ENCODE measurements at places on chromosomes 16 and 17.

- DNase-seq, result no peak
These were observed 313.7 kb upstream of the CDH5 start for GRCh38 chr16:66052745-66053144.

DNA sequence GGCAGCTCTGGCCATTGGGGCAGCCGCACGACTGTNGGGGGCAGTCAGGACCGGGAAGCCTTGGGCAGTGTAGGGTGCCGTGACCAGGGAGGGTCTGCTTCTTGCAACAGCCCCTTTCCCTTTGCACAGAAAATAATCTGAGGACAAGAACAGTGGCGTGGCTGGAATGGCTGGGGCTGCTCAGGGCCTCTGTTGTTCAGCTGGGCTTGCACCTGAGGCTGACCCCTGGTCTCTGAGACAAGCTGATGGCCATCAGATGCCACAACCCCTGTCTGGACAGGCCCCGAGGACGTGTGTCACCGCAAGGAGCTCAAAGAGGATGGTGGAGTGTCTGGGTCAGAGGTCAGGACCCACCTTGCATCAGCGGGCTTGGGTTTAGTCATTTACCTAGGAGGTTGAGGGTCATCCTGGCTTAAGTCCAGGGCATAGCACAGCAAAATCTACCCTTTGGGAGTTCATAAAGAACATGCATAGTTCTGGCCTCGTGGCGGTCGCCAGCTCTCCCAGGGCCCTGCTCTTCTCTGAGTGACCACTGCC, 46.9 kb downstream of the METRNL start:
- DNase-seq, result no peak

DNA sequence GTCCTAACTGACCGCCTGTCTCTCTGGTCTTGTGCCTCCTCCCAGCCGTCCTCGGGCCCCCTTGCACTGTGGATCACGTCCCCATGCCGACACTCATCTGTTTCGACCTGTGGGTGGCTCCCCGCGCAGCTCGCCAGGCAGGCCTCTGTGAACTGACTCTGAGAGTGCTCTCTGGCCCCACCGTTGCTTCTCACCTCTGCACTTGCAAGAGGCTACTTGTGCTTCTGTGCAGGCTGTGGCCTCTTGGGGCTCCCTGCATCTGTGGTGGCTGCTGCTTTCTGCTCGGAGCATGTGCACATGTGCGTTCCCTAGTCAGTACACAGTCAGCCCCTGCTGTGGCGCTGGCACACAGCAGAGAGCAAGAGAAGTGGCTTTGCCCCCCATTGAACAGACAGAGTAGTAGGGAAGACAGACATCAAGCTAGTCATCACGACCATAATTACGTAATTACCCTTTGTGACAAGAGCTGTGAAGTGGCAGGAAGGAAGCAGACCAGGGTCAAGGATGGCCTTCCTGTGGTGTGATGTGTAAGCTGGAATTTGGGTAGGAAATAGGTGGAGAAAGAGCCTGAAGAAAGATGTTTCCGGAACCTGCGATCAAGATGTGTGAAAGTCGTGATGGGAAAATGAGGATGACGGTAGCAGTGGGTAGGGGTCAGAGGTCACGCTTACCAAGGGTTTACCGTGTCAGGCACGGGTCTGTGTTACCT, 256.0 kb upstream of the CACNG5 start:
- peak; percentile 34 for DNase-seq

DNA sequence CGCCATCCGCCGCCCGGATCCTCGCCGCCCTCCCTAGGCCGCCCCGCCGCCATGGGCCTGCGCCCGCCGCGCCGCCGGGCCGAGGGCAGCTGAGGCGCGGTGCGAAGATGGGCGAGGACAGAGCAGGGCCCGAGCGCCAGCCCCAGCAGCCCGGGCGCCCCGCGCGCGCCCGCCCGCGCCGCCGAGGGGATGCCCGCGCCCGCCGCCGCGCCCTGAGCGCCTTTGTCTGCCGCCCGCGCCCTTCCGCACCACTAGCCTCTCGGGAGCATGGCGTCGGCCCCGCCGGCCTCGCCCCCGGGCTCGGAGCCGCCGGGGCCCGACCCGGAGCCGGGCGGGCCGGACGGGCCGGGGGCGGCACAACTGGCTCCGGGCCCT, 278 bp downstream of the RAB11FIP3 start:
- no peak for DNase-seq

- DNase-seq, result no peak
These were observed 2.8 kb downstream of the ACE start for GRCh38 chr17:63479495-63480184.

DNA sequence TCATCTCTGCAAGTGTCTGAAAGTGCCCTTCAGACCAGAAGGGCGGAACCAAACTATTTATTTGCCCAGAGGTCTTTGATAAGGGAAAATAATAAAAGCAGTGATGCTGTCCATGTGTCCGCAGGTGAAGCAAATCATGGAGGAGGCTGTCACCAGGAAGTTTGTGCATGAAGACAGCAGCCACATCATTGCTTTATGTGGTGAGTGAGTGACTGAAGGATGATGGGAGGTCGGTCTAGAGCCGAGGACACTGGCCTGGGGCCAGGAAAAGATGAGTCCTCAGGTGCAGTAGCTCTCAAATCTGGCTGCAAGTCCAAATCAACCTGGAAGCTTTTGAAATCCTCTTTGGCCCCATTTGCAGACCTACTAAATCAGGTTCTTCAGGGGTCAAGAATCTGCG, 6.1 kb downstream of the SGSM2 start:
- DNase-seq, result no peak

DNA sequence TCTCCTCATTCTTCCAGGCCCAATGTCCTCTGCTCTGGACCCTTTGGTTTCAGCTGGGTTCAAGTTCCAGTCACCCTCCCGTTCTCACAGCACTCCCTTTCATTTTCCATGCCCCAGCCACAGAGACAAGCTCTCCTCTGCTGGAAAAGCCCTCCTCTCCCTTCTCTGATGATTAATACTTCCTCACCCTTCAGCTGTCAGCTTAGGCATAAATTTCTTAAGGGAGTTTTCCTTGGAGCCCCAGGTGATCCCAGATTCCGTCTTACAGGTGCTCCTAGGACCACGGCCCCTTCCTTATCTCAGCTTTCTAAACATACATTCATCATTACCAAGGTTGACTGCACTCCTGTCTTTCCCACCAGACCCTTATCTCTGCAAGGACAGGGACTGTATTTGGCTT, 10.4 kb downstream of the CHAD start:
- DNase-seq, result no peak

DNA sequence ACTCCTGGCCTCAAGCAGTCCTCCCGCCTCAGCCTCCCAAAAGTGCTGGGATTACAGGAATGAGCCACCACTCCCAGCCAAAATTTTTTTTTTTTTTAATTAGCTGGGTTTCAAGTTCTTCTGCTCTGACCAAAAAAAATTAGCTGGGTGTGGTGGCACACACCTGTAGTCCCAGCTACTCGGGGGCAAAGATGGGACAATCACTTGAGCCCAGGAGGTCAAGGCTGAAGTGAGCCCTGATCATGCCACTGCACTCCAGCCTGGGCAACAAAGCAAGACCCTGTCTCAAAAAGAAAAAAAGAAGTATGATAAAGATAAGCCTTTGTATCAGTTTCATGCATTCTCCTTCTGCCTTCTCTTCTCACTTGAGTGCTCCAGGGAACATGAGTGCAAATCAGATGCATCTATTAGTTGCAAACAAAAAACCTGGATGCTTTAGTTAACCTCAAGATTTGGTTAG, 1.9 kb downstream of the NQO1 start:
- DNase-seq, result no peak

- DNase-seq, result no peak
These were observed 261.6 kb upstream of the TNRC6C start for GRCh38 chr17:77696721-77697460.

GRCh38 chr17:27477050-27477888, 21.0 kb downstream of the KSR1 start:
- no peak for DNase-seq

DNA sequence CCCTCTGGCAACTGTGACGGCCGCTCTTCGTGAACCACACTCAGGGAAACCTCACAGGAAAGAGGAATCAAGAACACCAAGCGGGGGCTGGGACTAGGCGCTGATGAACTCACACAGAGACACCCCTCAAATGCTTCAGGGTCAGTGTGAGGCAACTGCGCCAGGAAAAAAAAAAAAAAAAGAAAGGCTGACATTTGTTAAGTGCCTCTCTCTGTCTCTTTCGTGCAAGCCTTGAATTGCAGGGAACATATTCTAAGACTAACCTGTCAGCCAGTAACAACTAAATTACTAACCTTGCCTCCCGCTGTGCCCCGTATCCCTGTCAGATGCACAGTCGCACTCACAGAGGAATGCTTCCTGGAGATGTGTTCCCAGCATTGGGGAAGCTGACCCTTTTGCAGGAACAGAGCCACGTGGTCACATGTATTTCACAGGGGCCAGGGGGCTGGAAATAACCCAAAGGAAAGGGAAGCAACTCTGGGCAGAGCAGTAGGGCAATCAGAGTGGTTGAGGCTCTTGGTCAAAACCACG, 247.8 kb downstream of the XYLT1 start:
- DNase-seq, result no peak

DNA sequence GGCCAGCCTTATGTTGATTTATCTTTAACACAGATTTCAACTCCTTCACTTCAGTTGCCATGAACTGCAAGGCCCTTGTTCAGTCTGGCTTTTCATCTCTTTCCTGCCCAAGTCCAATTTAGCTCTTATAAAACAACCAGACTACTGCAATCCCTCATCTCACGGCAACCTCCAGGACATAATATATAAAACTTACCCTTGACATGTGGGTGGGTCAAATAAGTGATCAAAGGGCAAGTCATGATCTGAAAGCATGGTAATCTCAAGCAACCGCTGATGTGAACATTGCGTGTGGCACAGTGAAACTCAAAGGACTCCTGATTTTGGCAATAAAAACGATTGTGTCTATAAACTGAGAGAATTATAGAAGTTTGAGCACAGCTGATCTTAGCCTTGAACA, 364.6 kb downstream of the CDH13 start:
- no peak for DNase-seq

DNA sequence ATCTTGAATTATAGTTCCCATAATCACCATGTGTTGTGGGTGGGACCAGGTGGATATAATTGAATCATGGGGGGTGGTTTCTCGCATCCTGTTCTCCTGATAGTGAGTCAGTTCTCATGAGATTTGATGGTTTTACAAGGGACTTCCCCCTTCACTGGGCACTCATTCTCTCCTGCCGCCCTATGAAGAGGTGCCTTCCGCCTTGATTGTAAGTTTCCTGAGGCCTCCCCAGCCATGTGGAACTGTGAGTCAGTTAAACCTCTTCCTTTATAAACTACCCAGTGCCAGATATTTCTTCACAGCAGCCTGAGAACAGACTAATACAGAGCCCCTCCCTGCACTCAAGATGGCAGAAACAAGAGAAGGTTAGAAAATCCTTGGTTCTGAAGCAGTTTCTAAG, 26.4 kb downstream of the LDAF1 start:
- no peak for DNase-seq

DNA sequence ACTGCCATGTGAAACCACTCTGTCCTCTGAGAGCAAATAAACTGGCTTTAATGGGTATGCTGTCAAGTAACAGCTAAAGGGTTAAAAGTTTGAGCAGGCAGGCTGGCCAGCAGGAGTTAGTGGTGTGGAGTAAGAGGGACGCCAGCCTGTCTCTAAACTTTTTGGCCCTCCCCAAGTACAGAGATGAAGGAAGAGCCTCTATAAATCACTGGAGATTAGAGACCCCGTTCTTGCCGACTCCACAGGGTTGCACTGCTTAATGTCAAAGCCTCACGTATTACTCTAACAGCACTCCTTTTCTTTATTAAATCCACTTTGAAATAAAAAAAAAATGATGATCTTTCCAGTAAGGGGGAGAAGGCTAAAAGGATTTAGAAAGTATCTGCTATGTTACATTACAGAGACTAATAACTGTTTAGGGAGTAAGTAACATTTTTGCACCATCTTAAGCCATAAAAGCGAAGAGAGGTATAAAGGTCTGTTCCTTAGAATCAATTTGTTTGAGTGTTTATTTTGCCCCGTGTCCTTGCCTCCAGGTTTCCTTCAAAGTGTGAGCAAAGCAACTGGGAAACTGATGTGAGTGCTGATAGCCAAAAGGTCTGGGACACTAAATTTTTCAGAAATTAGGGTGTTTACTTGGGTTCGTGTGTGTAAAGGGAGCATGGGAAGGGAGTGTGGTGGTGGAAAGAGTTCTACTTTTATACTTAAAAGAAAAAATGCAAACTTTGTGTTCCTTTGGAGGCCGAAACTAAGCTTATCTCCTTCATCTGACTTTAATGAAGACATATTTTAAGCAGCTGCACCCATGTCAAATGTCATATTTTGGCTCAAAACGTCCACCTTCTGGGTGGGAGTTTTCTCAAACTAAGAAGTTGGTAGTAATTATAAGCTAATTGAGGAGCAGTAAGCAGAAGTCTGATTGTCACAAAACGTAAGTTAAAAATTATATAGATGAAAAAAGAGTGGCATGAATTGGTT, 109.9 kb upstream of the TBX2 start:
- DNase-seq, result no peak

GRCh38 chr16:58727028-58727781, 6.9 kb downstream of the GOT2 start:
- no peak for DNase-seq

DNA sequence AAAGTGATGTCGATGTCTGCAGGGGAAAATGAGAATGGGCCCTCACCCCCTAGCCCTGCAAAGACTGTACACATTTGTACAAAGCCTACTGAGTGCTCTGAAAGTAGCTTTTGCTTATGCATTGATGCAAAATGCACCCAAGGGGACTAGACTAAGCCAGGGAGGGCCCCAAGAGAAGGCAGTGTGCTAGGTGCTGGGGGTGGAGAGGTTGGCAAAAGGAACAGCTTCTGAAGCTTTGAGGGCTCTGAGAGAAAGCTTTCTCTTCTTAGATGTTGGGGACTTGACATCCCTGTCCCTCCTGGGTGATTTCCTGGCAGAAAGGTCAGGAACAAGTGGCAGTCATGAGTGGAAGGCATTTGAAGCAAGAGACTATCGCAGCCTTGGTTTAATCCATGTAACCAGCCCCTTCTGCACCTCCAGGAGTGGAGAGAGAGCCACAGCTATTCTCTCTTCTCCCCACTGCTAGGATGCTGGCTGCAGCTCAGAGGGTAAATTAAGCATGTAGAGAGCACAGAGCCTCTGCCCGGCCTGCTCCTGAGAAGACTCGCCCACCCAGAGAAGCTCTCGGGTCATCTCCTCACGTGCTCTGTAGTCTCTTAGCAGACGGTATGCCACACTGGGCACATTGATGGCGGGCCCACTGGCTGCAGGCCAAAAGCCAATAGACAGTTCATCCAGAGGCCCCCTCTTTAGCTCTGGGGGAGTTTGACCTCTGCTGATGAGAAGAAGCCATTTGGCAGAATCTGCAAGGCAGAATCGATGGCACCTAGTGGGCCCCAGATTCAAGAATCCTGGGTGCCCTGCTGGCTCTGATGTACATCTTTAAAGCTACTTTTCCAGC, 221.4 kb downstream of the MSI2 start:
- no peak for DNase-seq

- no peak for DNase-seq
These were observed 404.8 kb downstream of the CDH13 start for GRCh38 chr16:83031524-83031923.

DNA sequence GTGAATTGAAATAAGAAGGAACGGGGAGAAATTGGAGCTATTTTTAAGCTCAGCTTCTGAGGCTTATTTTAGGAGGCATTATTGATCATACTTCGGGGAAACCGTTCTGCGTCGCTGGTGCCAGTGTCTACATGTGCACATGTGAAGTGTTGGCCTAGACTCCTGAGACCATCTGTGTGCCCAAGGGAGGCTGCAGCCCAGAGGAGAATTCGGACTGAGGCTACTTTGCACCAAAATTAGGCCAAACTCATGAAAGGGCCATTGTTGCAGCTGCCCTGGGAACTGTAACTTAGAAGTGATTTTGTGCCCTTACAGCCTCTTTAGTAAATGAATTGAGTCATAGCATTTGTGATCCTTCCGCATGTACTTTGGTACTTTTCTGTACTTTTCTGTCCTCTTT, 102.0 kb upstream of the NOL11 start:
- DNase-seq, result no peak

All from EL (cell line).